ENCODE measurements at places on chromosomes 2 and 18. TPM values are rescaled to one million over a fixed set of nuclear protein-coding genes. Genes with fewer than 3 reads are reported as not detected.
A peak's percentile ranks its signal among the peaks of the same experiment; 100 is the strongest.

IL1R2 gene
- total RNA-seq: 56.4 TPM

DNA sequence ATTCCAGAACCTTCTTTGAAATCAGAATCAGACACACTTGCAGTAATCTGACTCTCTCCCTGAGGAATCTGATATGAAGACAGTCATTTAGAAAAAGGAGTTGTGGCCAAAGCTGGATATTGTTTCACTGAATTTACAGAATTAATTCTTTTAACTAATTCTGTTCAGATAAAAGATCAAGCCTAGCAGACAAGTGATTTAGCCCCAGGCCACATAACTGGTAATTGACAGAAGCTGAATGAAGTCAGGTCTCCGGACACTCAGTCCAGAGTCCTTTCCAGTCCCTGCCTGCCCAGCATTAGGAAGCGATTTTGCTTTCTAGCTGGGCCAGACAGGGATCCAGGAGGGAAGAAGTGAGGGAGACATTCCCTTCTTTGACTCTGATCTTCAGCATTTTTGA lies 110.7 kb upstream of the AQP4 start:
- no peak for DNase-seq

GRCh38 chr2:237438080-237438940 lies 24.3 kb upstream of the COL6A3 start:
- peak; percentile 79 for DNase-seq

SNED1 gene
- total RNA-seq: 11.4 TPM

DNA sequence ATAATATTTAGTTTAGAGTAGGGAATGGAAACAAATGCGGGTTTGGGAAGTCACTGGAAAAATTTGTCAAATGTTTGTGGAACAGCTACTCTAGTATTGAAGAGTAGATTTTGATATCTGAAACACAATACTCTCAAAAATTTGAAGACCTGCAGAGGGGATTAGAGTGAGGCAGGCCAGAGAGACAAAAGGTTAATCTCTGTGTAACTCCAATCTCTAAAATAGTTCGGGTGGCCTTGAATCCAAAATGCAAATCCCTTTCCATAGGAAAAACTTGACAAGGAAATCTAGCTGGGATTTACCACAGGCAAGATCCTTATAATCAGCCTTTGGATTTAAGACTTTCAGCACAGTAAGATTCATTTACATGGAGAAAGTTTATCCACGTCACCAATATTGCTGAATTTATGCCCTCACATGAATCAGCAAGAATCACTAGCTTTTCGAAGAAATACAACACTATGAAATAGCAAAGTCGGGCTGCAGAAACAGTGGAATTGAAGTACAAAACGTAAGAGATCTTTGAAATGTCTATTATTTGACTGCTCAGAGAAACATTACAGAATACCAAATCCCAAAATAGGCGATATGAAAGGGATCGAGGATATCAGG lies 423.7 kb upstream of the ZNF804A start:
- no peak for DNase-seq

PTPN18 gene
- total RNA-seq: 38.6 TPM

DNA sequence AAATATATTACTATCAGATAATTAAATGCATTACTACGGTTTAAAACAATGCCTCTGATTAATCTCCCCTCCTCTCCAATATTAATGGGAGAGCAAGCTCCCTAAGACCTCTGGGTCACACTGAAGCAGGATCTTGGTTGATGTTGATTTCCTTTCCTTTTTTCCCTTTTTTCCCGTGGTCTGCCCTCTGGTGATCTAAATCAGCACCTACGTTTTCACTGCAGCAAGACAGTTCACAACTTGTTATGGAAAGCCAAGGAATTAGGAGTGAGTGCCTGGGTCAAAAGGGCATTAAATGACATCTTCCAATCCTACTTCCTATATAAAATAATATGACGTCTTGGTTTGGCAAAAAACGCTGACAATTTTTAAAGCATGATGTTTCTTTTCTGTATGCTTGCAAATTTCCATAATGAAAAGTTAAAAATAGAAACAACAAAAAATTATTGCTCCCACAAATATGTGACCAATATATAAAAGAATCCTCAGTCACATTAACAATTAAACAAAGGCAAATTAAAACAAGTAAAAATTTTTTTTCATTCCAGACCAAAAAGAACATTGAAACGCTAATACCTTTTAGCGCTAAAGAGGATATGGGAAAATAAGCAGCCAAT lies 7.9 kb upstream of the CFAP36 start:
- DNase-seq: peak; percentile 60

SIX2 gene
- 2.6 TPM for total RNA-seq

GRCh38 chr2:96207774-96208142 lies 869 bp downstream of the STARD7 start:
- DNase-seq: no peak

MYOM1 gene
- 37.9 TPM for total RNA-seq

- no peak for DNase-seq
These were observed 81.5 kb upstream of the FZD7 start for GRCh38 chr2:201952187-201952586.

GRCh38 chr2:64799592-64800252 lies 146.0 kb upstream of the SERTAD2 start:
- peak; percentile 33 for DNase-seq

PNO1 gene
- total RNA-seq: 21.4 TPM

DNA sequence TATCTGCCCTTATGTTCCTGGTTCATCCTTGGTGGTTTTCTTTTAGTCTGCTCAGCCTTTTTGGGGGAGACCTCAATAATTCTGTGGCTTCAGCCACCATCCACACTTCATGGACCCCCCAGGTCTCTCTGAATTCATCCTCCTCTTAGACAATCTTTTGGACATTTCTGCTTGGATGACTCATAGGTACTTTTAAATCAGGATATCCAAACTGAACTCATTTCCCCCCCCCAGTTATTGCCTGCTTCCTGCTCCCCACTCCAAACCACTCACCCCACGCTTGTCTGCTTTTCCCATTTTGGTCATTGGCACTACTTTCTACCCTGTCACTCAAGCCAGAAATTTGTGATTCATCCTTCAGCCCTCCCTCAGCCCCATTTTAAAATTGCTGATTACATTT lies 78.5 kb downstream of the TANC1 start:
- no peak for DNase-seq

PROM2 gene
- total RNA-seq: 92.1 TPM

DNA sequence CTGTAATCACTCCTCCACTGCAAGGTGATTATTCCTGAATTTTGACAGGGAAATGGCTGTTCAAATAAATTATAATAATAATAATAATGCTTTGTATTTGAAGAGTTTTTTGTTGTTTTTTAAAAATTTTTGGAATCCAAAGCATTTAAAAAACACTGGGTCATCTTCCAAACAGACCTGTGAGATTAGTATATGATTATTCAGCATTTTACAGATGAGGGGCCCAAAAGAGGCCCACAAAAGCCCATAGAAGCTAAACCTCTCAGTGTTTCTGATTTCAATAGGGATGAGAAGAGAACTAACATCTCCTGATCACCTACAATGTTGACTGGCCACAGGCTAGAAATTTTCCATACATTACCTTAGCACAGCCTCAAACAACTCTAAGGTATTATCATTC lies 8.0 kb upstream of the POLR2D start:
- DNase-seq: no peak

DNA sequence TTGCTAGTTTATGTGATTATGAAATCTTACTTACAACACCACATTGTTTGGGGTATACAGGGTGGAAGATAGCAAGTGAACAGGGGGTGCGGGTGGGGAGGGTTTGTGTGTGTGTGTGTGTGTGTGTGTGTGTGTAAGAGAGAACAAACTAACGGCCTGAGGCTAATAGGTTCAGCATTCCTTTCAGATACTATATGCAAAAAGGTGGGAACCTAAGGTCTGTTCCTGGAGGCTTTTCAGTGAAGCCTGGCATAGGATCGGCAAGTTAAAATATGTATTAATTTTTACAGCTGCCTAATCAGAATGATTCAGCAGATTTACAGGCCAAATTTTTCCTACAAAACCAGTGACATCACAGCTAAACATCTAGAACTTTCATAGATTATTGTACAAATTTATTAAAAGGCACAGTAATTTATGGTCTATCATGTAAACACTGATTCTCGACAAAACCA lies 7.6 kb upstream of the SPDYA start:
- no peak for DNase-seq

DNA sequence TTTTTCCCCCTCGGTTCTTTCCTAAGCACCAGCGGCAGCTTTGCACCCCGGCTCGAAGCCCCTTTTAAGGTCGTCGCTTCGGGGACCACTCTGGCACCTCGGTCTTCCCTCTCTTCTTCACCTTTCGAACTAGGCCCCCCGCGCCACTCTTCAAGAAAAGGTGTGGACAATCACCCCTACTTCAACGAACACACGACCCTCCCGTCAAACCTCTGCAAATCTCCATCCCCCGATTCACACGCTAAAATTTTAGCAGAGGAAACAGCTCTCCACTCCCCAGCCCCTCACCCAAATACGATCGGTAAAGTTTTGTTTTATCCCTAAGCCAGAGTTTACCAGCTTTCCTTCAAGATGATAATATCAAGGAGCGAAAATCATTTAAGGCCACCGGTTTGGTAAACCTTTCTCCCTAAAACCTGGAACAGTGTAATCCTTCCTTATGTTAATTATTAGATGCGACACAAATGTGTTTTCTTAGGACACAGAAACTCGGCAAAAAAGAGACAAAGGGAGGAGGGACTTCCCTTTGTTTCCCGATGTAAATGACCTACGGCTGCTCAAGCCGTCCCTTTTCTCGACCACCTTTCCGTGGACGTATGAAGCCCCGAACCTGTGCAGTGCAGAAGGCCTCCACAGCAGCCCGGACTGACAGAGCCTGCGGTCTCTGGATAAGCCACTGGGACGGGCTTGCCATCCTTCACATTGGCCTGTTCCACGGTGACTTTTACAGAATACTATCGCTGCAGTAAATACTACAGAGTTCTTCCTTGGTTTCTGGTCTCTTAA lies 85.2 kb downstream of the RBMS1 start:
- no peak for DNase-seq

GRCh38 chr2:156191527-156191926 lies 141.0 kb downstream of the NR4A2 start:
- DNase-seq: no peak

SNTG2 gene
- total RNA-seq: 19.6 TPM

GRCh38 chr2:53905396-53905795 lies 45.6 kb upstream of the GPR75 start:
- no peak for DNase-seq

DNA sequence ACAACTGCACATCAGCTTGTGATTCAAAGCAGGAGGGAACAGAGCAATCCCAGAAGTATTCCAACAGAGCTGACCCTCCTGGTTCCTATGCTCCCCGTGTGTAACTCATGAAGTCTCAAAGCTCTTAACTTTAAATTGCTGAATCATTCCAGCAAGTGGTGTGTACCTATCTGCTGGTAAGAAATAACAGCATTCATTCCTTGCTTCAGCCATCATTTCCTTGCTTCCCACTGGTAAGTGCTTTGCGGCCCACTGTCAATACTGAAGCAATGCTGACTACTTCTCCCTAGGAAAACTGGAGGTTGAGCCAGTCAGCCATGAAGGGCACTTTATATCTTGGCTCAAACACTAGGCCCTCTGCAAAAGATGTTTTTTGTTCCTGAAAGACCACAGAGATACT lies 222.4 kb downstream of the EXOC6B start:
- DNase-seq: no peak

GRCh38 chr2:109429567-109430328 lies 184.0 kb downstream of the SEPTIN10 start:
- no peak for DNase-seq

DNA sequence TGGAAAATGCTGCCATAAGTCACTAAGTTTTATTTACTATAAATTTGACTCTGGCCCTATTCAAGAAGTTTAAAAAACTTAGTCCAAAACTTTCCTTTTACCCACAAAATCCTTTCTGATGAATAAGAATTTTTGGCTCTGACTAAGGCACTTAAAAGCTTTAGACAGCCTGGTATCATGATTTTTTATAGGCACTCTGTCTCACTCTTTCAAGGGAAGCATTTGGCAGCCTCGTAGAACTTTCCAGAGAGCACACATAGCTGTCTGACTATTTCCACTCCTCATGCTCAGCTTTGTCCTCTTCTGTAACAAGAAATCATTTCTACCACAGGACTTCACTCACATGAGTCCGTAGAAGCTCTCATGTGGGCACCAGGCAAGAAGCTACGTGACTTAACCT lies 32.3 kb upstream of the XDH start:
- DNase-seq: no peak

GRCh38 chr2:231213931-231214642 lies 15.7 kb downstream of the ARMC9 start:
- DNase-seq: no peak

TMEM247 gene
- total RNA-seq: not detected

GRCh38 chr2:121092095-121092494 lies 192.9 kb downstream of the TFCP2L1 start:
- DNase-seq: peak; percentile 83

DNA sequence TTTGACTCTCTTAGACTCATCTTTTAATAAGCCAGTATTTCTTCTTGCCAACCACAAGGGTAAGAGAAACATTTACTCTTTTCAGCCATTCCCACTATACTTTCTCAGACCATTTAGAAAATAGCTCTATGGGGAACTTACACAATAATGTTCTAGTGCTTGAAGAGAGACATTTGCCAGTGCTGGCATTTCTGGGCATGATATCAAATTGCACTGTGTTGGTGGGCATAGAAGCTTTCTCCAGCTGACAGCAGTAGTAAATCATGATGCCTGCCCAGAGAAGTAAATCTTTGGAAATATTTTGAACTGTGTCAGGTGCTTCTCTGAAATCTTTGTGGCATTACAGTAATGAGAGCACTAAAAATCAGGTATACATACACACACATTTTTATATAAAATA lies 346.6 kb downstream of the CBLN2 start:
- peak; percentile 47 for DNase-seq

AGXT gene
- not detected for total RNA-seq

LYPD1 gene
- not detected for total RNA-seq

All from stomach (tissue), 19 donors.